ENCODE measurements at places on chromosomes 1 and 21. TPM values are rescaled to one million over a fixed set of nuclear protein-coding genes. Genes with fewer than 3 reads are reported as not detected.

GRCh38 chr1:212470059-212470458 is 37.3 kb downstream of the NENF start:
- peaks cover 38% of the 10 kb centered on the region for H3K4me1 ChIP-seq
- no peaks in the 10 kb centered on the region for H3K36me3 ChIP-seq
- no peaks in the 10 kb centered on the region for H3K27me3 ChIP-seq
- DNase-seq, result peak; percentile 65
- no peak overlapping the region for H3K4me3 ChIP-seq

DNA sequence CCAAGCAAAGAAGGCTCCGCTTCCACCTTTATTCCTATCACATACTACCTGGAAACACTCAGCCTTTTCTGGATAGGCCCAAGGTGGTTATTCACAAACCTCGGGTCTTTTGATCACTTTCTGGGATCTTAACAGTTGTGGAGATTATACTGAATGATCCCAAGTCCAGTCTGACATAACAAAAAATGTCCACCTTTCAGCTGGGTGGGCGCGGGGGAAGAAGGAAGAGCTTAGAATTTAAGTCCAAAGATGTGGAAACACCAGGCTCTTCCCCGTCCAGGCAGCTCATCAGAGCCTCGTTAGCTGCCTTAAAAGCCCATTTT is 338 bp upstream of the C1orf53 start:
- H3K27ac ChIP-seq, result peak overlapping the region; percentile 86
- no peaks in the 10 kb centered on the region for H3K27me3 ChIP-seq
- no peak for DNase-seq
- peak overlapping the region; percentile 77 for H3K4me3 ChIP-seq

DNA sequence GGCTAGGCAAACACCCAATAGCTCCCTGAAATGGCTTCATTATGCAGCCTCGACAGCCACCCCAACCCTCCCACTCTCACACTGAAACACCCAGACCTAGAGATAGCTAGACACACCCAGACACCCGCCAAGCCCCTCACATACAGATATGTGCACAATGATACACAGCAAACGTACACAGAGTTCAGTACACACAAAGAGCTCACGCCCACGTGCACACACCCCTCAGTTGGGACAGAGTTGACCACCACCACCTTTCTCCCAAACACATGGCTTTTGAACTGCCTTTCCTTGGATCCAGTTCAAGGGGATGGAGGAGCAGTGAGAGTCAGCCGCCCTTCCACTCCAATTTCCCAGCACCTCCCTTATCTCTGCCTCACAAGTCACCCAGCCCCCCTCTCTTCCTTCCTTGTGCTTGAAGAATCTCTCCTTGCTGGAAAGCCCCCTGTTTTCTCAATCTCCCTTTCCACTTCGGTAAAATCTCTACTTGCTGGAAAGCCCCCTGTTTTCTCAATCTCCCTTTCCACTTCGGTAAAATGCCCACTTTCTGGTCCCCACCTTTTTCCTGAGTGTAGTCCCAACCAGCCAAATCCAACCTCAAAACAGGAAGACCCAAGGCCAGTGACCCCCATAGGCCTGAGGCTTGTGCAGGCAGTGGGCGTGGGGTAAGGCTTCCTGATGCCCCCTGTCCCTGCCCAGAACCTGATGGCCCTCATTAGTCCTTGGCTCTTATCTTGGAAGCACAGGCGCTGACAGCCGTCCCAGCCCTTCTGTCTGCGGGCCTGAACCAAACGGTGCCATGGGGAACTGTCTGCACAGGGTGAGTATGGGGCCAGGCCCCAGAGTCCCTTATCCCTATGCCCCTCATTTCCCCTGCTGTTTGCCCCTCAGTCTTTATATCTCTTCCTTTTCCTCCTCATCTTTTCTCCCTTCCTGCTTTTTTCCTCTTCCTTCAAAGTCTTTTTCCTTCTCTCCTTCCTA is at the start of gene ACKR1:
Gene ACKR1 (plus strand): TSS at position 715 of the 981 bp plus-strand sequence. CDS start 85 bp downstream, at position 800.
- H3K27me3 ChIP-seq, result peaks cover 65% of the 10 kb centered on the region
- H3K36me3 ChIP-seq, result no peaks in the 10 kb centered on the region
- no peaks in the 10 kb centered on the region for H3K4me1 ChIP-seq
- DNase-seq, result no peak
- no peak within 1 kb of the TSS for H3K4me3 ChIP-seq

GRCh38 chr1:2623571-2624337 is 9.1 kb downstream of the MMEL1 start:
- H3K27me3 ChIP-seq, result peaks cover 94% of the 10 kb centered on the region
- no peak for DNase-seq
- no peaks in the 10 kb centered on the region for H3K4me1 ChIP-seq
- no peak overlapping the region for H3K4me3 ChIP-seq

Gene FABP3
- total RNA-seq, result not detected

Gene HES3
- total RNA-seq, result not detected

Gene C1orf146
- total RNA-seq, result not detected

Gene CORT
- total RNA-seq, result 1.6 TPM

Gene XCL2
- not detected for total RNA-seq

Measured in PC-9 (cell line).